ENCODE measurements at places on chromosomes 2 and 18.

- DNase-seq, result no peak
Measured at GRCh38 chr18:74390900-74391299, 66.2 kb downstream of the DIPK1C start.

- DNase-seq, result no peak
Measured at GRCh38 chr2:170930131-170930990, 1.3 kb downstream of the GORASP2 start.

DNA sequence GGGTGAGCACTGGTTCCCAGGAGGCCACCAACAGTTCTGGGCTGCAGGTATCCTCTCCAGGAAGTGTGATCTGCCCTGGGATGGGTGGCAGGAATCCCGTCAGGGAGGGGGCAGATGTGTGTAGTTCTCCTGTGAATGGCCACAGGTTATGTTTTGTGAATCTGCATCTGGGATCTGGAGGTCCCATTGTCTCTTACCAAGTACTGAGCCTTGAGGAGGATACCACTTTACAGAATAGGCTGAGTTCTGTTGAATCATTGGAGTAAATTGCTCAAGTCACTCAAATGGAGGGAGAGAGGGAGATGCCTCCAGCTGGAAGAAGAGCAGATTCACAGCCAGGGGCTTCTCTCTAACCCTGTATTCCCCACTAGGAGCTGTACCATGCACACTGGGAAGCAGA is 168.2 kb downstream of the ANKRD30B start:
- DNase-seq, result no peak

DNA sequence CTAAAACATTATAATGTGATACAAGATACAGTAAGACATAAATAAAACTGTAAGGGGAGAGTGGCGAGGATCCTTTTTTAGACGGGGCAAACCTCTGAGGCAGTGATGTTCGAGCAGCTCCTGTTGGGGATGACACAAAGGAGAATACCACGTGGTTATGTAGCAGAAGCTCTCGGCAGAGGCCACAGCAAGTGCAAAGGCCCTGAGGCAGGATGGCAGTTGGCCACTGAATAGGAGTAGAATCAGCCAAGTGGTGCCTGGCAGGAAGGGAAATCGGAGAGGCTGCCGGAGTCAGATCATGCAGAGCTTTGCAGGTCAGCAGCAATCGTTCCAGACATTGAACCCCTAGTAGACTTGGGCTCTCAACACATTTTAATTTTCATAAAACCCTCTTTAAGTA is 19.1 kb downstream of the NOSTRIN start:
- DNase-seq, result no peak

- no peak for DNase-seq
Measured at GRCh38 chr2:171430516-171431410, 3.0 kb downstream of the METTL8 start.

- DNase-seq, result no peak
Measured at GRCh38 chr2:109630441-109631430, 16.6 kb downstream of the SOWAHC start.

- DNase-seq, result no peak
Measured at GRCh38 chr2:83827618-83828017, 631.5 kb downstream of the SUCLG1 start.

DNA sequence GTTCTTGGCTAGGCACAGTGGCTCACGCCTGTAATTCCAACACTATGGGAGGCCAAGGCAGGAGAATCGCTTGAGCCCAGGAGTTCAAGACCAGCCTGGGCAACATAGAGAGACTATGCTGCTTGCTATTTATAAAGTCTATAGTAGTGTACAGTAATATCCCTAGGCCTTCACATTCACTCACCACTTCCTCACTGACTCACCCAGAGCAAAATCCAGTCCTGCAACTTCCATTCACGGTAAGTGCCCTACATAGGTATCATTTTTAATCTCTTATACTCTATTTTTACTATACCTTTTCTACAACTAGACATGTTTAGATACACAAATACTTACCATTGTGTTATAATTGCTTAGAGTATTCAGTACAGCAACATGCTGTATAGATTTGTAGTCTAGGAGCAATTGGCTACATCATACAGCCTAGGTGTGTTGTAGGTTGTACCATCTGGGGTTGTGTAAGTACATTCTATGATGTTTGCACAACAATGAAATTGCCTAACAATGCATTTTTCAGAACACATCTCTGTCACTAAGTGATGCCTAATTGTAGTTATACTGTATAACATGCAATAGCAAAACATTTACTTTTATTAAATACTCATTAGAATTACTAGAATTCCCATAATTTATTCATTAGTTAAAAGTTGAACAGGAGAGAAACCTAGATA is 8.8 kb downstream of the DHX57 start:
- DNase-seq, result no peak

DNA sequence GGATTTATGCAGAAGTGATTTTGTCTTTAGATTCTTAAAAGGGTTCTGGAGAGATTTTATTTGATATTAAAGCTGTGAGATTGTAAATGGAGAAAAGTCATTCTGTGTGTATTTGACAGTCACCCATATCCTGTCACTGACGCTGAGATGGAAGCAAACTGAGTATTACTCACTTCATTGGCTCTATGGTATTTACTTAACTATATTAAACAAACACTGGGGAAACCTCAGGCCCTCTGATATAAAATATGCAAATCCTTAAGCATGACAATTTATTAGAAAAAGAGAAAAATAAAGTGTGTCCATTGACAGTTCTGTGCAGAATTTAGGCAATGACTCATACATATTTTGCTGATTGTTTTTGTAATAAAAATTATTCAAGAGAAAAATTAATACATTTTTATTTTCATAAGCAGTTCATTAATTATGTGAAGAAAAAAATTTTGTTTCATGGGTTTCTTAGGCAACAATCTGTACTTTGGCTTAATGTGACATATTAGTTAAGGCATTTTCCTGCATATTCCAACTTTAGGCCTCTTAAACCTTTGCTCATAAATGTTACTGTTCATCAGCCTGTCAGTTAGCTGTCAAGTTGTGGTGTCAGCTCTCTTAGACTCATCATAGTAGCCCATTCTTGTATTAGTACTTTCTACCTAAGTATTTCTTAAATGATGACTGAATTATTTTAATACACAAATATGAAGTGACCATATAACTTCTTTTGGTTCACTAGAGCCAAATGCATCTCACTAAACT is 99.9 kb downstream of the PARD3B start:
- no peak for DNase-seq

GRCh38 chr2:149167941-149168340 is 129.4 kb downstream of the LYPD6B start:
- DNase-seq, result no peak

GRCh38 chr2:76861708-76862107 is 660.5 kb downstream of the LRRTM4 start:
- no peak for DNase-seq

DNA sequence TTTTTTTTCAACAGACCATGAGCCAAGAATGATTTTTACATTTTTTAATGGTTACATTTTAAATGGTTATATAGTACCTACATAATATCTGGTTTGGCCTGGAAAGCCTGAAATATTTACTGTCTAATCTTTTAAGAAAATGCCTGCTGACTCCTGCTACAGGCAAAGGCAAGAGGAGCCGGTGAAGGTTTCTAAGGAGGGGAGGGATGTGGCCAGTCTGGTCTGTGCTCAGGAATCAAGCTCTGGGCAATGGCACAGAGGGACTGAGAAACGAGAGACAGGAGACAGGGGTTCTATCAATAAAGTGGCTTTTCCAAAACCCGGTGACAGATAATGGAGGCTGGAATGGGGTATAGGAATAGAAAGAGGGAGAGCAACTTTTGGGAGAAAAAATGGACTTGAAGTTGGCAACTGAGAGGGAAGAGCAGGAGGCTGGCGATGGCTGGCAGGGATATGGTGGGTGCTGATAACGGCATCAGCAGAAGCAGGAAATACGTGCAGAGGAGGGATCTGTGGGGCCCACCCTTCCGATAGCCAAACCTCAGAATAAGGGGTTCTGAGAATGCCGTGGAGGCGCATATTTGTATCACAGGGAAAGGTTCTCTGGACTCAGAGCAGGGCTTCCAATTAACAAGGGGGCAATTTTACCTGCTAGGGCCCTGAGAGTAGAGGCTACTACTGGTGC is 64.0 kb upstream of the DNMT3A start:
- no peak for DNase-seq

DNA sequence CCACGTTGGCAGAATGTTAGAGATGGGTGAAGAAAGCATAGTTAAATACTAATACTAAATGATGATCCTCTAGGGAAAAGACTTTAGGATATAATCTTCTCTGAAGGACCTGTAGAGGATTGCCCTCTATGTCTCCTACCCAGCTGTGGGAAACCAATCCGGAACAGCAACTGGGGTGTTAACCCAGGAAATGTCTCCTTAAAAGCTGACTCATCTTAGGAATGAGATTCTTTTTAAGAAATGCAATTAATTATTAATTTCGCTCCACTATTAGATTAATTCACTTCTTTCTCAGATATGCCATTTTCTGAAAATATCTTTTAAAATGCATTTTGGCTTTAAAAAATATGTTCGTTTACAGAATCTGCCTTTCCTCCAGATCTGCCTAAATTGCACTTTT is 7.4 kb downstream of the SCN3A start:
- DNase-seq, result no peak

GRCh38 chr2:86453836-86454235 is 12.7 kb downstream of the KDM3A start:
- no peak for DNase-seq

DNA sequence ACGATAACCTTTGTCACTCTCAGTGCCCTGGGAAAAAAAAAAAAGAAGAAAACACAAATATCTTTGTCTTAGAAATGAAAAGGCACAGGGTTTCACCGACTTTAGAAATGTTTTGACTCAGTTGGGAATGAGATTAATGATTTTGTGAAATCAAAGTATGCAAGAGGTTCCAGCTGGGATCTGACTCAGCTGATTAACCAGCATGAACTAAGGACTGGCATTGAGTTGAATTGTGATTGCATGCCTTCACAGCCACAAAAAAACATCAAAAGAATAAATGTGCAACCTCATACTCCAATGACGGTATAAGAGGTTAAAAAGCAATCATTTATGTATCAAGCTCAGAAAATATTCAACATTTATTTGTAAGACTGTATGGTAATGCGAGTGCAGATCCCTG is 566.6 kb upstream of the DSEL start:
- DNase-seq, result no peak

Data from stimulated activated CD4-positive, alpha-beta T cell treated with anti-CD3 and anti-CD28 coated beads, TNF-alpha, amount 100 ng/mL, for 1 hour (primary cell).